ENCODE measurements at places on chromosomes 1 and 21. TPM values are rescaled to one million over a fixed set of nuclear protein-coding genes. Genes with fewer than 3 reads are reported as not detected.

The FMO3 gene
- total RNA-seq: not detected

The NR5A2 gene
- 1.2 TPM for total RNA-seq

The SCP2 gene
- total RNA-seq: 63.0 TPM

- no peak for DNase-seq
Measured at GRCh38 chr1:100038660-100039287, 69.0 kb downstream of the SLC35A3 start.

DNA sequence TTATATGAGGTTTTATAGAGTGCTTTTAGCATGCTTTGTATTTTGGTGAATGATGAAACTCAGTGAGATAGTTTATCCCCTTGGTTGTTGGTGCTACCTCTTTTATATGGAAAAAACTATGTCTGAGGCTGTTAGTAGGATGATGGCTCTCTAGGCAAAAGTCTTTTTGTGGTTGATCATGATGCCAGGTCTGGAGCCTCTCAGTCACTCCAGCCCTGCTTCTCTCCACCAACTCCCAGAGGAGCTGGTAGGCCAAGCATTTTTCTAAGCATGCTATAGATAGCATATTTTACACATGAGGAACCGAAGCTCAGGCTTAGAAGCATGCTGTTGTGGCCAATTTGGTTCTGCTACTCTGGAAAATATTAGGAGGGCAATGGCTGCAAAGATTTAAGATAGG, 82.2 kb downstream of the FMN2 start:
- no peak for DNase-seq

The RGS13 gene
- total RNA-seq: not detected
